ENCODE measurements at places on chromosomes 2 and 18.

GRCh38 chr2:73987109-73987947, 2.6 kb downstream of the TET3 start:
- no peak for DNase-seq

- DNase-seq = no peak
Observed at GRCh38 chr2:177348733-177349693, 43.6 kb upstream of the AGPS start.

DNA sequence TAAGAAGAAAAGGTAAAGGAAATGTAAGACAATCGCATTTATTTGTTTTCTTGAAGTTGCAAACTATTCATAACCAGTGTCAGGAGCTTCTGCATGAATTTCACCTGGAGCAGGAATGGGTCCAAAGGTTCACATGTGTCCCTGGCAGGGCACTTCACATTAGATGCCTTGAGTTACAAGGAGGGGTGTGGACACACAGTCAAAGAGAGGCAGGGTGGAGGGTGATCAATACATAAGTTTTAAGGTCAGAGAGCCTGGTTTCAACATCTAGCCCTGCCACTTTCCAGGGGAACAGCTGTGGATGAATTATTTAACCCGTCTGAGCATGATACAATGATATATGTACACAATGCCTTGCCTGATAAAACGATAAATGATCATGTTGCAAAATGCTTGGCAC, 321.4 kb downstream of the CYP26B1 start:
- no peak for DNase-seq

DNA sequence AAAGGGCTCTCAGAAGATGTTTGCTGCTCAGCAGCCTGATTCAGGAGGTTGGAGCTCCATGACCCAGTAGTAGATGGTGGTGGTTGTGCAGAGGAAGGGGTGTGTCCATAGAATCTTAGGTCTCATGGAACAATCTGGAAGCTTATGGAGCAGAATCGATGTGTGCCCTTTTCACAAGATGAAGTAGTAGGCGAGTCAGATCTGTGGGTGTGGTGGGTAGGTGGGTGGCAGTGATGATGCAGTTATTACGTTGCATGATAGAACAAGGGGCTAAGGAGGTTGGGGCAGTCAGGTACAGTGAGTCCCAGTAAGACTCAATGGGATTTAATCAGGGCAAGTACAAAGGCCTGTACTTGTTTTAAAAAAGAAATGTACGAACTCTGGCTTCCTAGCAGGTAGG, 9.1 kb downstream of the TET3 start:
- no peak for DNase-seq

GRCh38 chr2:133561045-133561852, 7.0 kb downstream of the NCKAP5 start:
- DNase-seq = no peak

DNA sequence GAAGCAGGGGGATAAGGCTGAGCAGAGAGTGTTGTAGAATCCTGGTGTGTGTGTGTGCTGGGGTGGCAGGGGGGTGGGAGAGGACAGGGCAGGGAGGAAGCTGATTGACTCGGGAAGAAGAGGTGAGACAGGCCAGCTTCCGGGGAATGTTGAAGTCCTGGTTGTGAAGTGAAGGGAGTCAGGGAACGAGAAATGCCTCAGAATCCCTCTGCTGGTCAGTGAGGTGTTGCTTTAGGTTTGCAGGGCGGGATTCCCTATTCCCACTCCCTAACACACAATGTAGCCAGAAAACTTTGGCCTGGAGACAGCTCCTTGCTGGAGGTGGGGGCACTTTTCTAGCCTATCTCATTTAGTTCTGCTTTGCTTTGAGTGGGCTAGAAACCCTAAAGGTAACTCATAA, 265.1 kb downstream of the HAUS1 start:
- DNase-seq = no peak

DNA sequence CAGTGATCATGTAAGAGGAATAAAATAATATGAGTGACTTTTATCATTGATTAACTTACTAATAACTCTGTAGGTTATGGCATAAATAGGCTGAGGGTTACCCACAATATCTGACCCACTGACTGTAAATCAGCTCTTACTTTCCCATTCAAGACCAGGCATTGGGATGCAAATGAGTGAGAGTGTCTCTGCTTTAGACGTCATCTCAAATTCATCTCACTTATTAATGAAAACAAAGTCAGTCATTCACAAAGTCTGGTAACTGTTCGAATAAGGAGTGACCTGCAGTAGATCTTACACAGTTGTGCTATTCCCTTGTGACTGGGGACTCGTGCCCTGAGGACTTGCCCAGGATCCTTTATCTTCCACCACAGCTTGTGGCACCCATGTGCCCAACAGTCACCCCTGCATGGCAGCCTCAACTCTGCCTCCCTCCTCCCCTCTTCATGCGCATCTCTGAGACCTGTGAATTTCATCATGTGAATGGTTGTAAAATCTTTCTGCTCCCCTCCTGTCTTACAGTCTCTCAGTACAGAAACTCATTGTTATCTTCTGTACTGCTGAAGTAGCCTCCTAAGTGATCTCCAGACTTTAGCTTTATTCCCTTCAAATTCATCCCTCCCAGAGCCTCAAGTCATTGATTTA, 131.4 kb downstream of the ARHGAP28 start:
- no peak for DNase-seq

GRCh38 chr2:225865468-225865867, 466.0 kb downstream of the NYAP2 start:
- no peak for DNase-seq

Data from CD4-positive, CD25-positive, alpha-beta regulatory T cell (primary cell).